EH (cell line): ENCODE measurements at places on chromosomes 6 and 20.

GRCh38 chr6:37588735-37589108, 89.0 kb upstream of the CCDC167 start:
- no peak for DNase-seq

DNA sequence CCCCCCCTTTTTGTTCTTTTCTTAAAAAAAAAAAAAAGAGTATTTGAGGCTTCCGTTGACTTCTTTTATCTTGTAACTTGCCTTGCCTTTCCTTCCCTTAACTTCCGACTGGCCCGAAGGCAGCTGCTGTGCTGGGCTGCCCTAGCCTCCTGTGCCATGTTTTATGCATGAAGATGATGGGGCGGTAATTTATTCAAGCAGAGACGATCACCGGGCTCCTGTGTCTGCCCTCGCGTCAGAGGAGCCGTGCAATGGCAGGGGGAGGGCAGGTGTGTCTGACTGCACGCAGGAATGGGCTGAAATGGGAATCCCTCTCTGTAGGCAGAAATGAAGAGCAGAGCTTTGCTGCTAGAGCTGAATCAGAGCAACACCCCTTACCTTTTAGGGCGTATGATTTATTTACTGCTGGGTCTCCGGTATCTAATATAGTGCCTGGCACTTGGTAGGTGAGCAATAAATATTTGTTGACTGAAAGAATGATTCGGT, 106.3 kb upstream of the RIPOR2 start:
- no peak for DNase-seq

DNA sequence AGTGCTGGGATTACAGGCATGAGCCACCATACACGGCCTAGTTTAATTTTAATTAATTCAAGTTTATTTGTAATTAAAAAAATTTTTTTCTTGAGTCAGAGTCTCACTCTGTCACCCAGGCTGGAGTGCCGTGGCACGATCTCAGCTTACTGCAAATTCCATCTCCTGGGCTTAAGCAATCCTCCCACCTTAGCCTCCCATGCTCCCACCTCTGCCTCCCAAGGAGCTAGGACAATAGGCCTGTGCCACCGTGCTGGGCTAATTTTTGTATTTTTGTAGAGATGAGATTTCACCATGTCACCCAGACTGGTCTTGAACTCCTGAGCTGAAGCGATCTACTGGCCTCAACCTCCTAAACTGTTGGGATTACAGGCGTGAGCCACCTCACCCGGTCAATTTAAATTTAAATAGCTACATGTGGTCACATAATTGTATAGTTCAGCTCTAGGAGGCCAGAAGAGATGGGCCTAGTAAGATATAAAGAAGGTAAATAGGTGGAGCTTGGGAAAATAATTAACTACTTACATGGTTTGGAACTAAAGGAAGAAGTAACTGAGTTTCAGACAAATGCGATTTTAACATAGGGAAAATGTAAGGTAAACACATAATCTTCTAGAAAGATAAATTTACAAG, 220.0 kb upstream of the CITED2 start:
- no peak for DNase-seq

GRCh38 chr20:834151-834746, 734 bp downstream of the FAM110A start:
- DNase-seq = no peak

- DNase-seq = no peak
Observed at GRCh38 chr6:116003668-116004067, 57.0 kb downstream of the FRK start.

- no peak for DNase-seq
Observed at GRCh38 chr6:14259594-14260152, 142.1 kb downstream of the CD83 start.

DNA sequence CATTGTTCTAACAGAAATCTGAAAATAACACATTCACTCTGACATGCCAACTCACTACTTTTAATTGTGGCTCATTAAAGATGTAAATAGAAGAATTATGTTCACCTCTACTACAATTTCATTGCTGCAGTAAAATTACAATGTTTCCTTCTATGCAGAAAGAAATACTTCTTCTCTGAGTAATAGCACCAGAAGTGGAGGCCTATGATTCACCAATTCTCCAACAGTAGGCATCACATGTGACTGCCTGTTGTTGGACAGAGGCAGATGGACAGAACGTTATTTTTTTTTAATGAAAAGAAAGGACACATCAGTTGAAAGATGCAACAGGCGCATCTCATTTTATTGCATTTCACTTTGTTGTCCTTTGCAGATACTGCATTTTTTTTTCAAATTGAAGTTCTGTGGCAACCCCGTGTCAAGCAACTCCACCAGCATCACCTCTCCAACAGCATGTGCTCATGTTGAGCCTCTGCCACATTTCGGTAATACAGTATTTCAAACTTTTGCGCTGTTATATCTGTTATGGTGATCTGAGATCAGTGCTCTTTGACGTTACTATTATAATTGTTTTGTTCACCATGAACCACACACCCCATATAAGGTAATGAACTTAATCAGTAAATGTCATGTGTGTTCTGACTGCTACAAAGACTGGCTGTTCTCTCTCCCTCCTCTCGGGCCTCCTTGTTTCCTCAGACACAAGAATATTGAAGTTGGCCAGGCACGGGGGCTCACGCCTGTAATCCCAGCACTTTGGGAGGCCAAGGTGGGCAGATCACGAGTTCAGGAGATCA, 121.4 kb downstream of the ATXN1 start:
- peak; percentile 93 for DNase-seq

DNA sequence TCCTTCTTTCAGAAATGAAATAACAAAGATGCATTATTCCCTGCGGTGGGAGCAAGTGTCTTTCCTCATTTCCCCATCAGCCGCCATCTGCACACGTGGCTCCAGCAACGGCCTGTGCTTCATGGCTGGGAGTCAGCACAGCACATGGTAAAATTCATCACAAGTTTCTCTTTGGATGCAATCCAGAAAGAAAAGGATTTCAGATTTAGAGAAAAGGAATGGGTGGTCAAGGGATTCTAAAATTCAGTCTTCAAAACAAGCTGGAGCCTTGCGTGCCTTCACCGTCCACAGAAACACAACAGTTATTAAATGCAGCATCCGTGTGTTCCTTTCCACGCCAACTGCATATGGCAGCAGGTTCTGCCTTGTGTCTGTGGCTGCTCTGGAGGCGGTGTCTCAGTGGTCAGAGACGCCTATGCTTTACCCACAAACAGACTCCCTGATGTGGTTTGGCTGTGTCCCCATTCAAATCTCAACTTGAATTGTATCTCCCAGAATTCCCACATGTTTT, 107.6 kb downstream of the THBS2 start:
- DNase-seq = peak; percentile 68

GRCh38 chr6:137849181-137849980, 17.7 kb upstream of the TNFAIP3 start:
- DNase-seq = peak; percentile 46

GRCh38 chr20:35828434-35828833, 56.6 kb downstream of the PHF20 start:
- peak; percentile 27 for DNase-seq

GRCh38 chr6:34070315-34071135, 75.4 kb downstream of the GRM4 start:
- DNase-seq = no peak

GRCh38 chr6:79543886-79544285, 6.7 kb upstream of the LCA5 start:
- no peak for DNase-seq

DNA sequence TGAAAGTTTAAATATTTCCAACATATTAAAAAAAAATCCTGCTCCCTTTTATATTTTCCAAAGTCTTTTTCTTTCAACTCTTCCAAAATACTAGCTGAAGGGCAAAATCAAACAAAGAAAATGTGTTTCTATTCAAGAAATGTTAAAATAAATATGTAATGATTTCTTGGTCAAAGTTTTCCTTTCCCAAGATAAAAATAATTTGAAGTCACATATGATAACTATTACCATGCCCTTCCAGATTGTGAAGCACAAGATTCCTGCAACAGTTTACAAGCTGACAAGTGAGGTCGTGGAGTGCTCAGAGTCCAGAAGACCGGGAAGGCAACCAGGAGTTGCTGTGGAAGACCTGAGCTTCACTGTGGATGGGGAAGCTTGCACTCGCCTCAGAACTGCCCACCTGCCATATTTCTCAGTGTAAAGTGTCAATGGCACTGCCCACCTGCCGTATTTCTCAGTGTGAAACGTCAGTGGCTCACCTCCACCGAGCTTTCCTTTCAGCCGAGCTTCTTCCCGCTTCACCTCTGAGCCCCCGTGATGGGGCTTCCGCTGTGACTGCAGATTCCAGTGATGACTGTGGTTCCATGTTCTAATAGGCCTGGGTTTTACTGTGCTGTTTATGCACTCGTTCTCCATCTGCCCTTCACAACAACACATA, 160.5 kb downstream of the THBS2 start:
- DNase-seq = peak; percentile 70

GRCh38 chr6:35302604-35303241, 5.1 kb downstream of the DEF6 start:
- DNase-seq = peak; percentile 59

GRCh38 chr6:36805096-36805797, 34.0 kb downstream of the CPNE5 start:
- no peak for DNase-seq

- DNase-seq = no peak
Observed at GRCh38 chr20:3164043-3164762, 4.5 kb upstream of the FASTKD5 start.

DNA sequence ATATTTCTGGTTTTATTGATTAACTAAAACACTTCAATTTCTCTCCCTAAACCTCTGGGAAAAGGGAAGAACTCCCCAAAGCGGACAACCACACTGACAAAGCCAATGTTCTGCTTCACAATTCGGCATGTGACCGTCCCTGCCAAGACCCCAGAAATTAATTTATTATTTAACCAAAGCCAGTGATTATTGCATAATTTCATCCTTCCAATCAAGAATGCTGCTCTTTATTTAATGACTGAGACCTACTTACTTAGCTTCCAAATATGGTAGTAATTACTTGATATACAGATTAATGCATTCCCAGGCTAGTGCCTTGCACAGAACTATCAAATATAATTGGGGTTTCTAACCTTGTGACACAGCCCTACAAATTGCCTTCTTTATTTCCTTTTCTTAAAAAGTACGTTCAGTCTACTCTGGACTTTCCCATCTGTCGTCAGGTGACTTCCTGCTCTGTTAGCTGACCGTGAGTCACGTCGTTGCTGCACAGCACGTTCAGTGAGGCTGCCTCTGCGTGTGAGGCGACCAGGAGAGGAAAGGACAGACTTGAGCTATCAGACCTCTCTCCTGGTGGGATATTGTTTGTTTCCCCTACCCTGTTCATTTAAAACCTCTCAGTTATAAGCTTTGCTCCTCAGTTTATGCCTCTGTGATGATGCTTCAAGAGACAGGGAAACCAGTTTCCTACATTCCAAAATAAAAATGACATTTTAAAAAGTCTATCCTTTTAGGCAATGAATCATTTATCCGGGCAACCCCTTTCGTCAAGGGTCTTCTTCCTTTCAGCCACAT, 55.7 kb upstream of the TNFAIP3 start:
- peak; percentile 87 for DNase-seq

DNA sequence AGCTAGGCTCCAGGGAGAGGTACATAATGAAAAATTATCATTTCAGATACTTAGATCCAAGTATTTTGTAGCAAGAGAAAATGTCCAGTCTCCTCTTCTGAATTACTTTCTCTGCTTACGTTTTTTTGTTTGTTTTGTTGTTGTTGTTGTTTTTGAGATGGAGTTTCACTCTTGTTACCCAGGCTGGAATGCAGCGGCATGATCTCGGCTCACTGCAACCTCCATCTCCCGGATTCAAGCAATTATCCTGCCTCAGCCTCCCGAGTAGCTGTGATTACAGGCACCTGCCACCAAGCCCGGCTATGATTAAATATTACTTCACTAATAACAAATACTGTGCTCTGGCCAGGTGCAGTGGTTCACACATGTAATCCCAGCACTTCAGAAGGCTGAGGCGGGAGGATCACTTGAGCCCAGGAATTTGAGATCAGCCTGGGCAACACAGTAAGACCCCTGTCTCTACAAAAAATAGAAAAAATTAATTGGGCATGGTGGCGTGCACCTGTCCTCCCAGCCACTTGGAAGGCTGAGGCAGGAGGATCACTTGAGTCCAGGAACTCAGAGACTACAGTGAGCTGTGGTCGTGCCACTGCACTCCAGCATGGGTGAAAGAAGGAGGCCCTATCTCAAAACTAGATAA, 155.0 kb upstream of the JARID2 start:
- no peak for DNase-seq

DNA sequence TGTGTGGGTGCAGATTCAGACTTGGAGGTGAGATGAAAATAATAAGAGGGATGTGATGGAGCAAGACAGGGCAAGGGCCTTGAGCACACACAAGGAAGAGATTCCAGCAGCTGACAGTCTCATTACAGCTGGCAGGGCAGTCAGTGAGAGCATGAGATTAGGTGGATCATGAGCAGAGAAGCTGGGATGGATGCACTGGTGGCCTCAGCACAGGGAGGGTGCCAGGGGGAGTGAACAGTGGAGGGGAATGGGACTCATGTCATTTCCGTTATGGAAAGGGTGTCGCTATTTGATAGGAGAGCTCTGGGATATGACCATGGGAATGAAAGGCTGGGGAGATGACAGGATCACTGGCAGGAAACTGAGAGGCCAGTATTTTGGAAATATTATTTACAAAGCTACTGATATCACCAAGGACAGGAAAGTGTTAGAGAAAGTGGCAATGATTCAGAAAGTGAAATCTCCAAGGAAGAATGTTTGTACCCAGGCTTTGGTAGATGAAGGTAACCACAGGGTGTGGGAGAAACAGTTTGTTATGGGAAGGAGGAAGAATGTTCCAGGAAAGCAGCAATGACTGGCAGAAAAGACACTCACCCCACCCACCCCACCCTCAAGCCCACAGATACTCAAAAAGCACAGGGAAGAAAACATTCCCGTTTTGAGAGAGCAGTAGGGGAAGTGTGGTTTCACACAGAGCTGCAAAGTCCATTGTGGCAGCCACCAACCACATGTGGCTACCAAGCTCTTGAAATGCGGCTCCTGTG, 214.7 kb upstream of the PROKR2 start:
- DNase-seq = peak; percentile 26

DNA sequence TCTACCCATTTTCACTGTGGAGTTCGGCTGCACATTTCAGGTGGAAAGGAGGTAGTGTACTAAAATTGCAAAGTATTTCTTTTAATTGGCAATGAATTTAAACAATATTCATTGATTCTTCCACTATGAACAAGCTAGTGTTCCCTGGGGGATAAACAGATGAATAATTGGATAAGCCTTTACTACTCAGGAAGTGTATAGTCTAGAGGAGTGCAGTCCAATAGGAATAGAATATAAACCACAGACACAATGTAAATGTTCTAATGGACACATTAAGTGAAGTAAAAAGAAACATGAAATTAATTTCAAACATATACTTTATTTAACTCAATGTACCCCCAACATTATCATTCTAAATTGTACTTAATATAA, 28.7 kb downstream of the SGK1 start:
- no peak for DNase-seq

- peak; percentile 61 for DNase-seq
Observed at GRCh38 chr6:105560611-105561066, 157.8 kb upstream of the PREP start.
